PC-9 (cell line): ENCODE measurements at places on chromosomes 2 and 18. TPM values are rescaled to one million over a fixed set of nuclear protein-coding genes. Genes with fewer than 3 reads are reported as not detected.

The MC2R gene
- total RNA-seq: not detected in 2 replicates

The VWC2L gene
- total RNA-seq: not detected in 2 replicates

The RNU2-63P gene
- total RNA-seq: 3.9 TPM in 1 of 2 replicates, not detected in the other

The SS18 gene
- total RNA-seq: 35.4 and 52.2 TPM in 2 replicates

The AQP12B gene
- not detected in 2 replicates for total RNA-seq

The GIGYF2 gene
- 86.4 and 101 TPM in 2 replicates for total RNA-seq

The TUBA4B gene
- not detected in 2 replicates for total RNA-seq

The FAM124B gene
- 0.17 and 0.60 TPM in 2 replicates for total RNA-seq

The TWIST2 gene
- total RNA-seq: 4.1 and 5.0 TPM in 2 replicates

The LOXHD1 gene
- not detected in 2 replicates for total RNA-seq

The TCF23 gene
- not detected in 2 replicates for total RNA-seq

The REG3G gene
- total RNA-seq: not detected in 2 replicates

The LIMS3 gene
- 1.4 and 2.3 TPM in 2 replicates for total RNA-seq

The SLC40A1 gene
- 8.0 and 8.2 TPM in 2 replicates for total RNA-seq

The IL1A gene
- 0.55 TPM in 2 replicates for total RNA-seq

The ST6GAL2 gene
- not detected in 2 replicates for total RNA-seq

The ALPP gene
- total RNA-seq: 47.5 and 57.8 TPM in 2 replicates

The IL37 gene
- total RNA-seq: 1.0 and 1.7 TPM in 2 replicates

The PROM2 gene
- 129 and 147 TPM in 2 replicates for total RNA-seq

The TFCP2L1 gene
- total RNA-seq: 4.6 and 7.0 TPM in 2 replicates

The UPP2 gene
- total RNA-seq: not detected in 2 replicates

The SRD5A2 gene
- total RNA-seq: not detected in 2 replicates

The NEB gene
- 0.15 TPM in 1 of 2 replicates, not detected in the other for total RNA-seq

The ACTR3 gene
- total RNA-seq: 220 and 222 TPM in 2 replicates

The CRACDL gene
- total RNA-seq: 29.6 and 33.7 TPM in 2 replicates

The CD8A gene
- total RNA-seq: 0.28 and 0.45 TPM in 2 replicates

The DLX1 gene
- 0.87 TPM in 1 of 2 replicates, not detected in the other for total RNA-seq

The SCN7A gene
- not detected in 2 replicates for total RNA-seq

The ASAP2 gene
- total RNA-seq: 60.3 and 66.8 TPM in 2 replicates

The MAP3K19 gene
- not detected in 2 replicates for total RNA-seq

The CD8B2 gene
- not detected in 2 replicates for total RNA-seq

The TUBB8B gene
- total RNA-seq: not detected in 2 replicates

The TBC1D8 gene
- total RNA-seq: 25.2 and 25.3 TPM in 2 replicates

The C2orf74 gene
- total RNA-seq: 19.2 and 22.6 TPM in 2 replicates

The FOXI3 gene
- not detected in 2 replicates for total RNA-seq

The FIGN gene
- 3.1 and 7.4 TPM in 2 replicates for total RNA-seq

The CTLA4 gene
- total RNA-seq: not detected in 2 replicates

The HOXD8 gene
- 0.39 and 0.50 TPM in 2 replicates for total RNA-seq

The IL1F10 gene
- not detected in 2 replicates for total RNA-seq

The TTC31 gene
- total RNA-seq: 20.1 and 21.8 TPM in 2 replicates

The ANKRD53 gene
- not detected in 2 replicates for total RNA-seq

The TANC1 gene
- 21.2 and 26.0 TPM in 2 replicates for total RNA-seq

The TXNDC9 gene
- total RNA-seq: 35.8 and 38.6 TPM in 2 replicates

The SIX2 gene
- total RNA-seq: 10.2 and 11.9 TPM in 2 replicates

The MROH2A gene
- 1.4 and 2.9 TPM in 2 replicates for total RNA-seq

The DCAF17 gene
- total RNA-seq: 22.0 and 22.1 TPM in 2 replicates

The SPAST gene
- 17.2 and 19.2 TPM in 2 replicates for total RNA-seq

The TMEM182 gene
- 12.9 and 13.7 TPM in 2 replicates for total RNA-seq

The PTH2R gene
- not detected in 2 replicates for total RNA-seq
